ENCODE measurements at places on chromosomes 16 and 17.

- DNase-seq, result no peak
Observed at GRCh38 chr17:78748730-78749317, 33.2 kb downstream of the CYTH1 start.

GRCh38 chr17:39742856-39743436 is 5.2 kb downstream of the GRB7 start:
- no peak for DNase-seq

GRCh38 chr16:51405361-51405760 is 254.3 kb upstream of the SALL1 start:
- DNase-seq, result no peak

- no peak for DNase-seq
Observed at GRCh38 chr17:49505854-49506253, 10.8 kb downstream of the NGFR start.

DNA sequence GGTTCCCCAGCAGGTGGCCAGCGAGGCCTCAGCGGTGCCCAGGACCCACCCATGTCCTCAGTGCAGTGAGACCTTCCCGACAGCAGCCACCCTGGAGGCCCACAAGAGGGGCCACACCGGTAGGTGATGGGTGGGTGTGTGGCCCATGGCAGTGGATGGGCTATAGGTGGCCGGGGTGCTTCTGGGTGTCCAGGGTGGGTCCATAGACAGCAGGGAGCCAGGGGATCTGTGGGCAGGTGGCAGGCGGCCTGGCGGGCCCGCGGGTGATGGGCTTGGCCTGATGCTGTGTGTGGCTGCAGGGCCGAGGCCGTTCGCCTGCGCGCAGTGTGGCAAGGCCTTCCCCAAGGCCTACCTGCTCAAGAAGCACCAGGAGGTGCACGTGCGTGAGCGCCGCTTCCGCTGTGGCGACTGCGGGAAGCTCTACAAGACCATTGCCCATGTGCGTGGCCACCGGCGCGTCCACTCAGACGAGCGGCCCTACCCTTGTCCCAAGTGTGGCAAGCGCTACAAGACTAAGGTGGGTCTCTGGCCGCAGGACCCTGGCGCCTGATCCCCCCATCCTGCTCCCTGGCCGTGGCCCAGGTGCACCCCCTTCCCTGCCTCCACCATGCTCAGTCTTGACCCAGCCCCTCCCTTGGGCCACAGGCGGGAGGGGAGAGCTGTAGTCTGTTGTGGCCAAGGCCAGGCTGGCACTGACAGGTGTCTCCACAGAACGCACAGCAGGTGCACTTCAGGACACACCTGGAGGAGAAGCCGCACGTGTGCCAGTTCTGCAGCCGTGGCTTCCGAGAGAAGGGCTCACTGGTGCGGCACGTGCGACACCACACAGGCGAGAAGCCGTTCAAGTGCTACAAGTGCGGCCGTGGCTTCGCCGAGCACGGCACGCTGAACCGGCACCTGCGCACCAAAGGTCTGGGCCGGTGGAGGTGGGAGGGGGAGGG is 2.1 kb upstream of the DNASE1L2 start:
- no peak for DNase-seq

- DNase-seq, result no peak
Observed at GRCh38 chr16:23384878-23385277, 68.1 kb downstream of the COG7 start.

GRCh38 chr16:58815181-58815888 is 81.2 kb upstream of the GOT2 start:
- no peak for DNase-seq

DNA sequence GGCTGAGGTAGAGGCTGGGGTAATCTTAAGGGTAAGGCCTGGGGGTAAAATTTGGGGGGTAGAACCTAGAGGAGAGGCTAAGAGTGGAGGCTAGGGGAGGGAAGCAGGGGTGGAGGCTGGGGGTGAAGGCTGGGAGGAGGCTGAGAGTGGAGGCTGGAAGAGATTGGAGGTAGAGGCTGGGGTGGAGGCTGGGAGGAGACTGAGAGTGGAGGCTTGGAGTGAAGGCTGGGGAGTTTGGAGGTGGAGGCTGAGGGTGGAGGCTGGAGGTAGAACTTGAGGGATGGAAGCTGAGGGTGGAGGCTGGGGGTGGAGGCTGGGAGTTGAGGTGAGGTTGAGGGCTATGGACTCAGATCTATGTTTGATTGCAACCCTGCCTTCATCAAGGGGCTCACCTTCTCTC is 333.6 kb downstream of the C16orf95 start:
- no peak for DNase-seq

DNA sequence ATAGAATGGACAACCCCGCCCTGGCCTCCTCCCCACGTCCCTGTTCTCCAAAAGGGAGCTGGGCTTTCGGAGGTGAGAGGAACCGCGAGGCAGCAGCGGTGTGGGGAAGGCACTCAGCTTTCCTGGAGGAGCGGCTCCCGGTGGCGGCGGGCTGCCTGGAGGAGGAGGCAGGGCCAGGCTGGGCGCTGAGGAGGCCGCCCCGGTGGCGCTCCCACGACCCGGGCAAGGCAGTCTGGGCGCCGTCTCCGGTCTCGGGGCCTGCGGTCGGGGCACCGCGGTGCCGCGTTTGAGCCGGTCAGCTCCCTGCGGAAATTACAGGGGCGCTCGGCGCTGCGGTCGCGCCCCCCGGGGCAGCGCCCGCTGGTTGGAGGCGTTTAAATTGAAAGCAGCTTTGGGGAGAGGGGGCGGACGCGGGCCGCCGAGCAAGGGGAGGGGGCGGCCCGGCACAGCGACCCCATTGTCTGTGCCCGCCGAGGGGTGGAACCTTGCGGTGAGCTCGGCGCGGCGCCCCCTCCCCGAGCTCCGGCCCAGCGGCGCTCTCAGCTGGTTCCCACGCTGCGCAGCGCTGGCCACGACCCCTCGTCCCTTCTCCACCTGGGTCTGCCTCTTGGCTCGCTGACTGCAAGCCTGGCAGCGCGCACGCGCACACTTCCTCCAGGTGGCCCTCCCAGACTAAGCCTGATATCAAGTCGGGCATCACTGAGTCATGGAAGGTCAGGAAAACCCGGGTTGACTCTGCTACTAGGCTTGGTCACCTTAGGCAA is 58.7 kb upstream of the DLX4 start:
- peak; percentile 6 for DNase-seq
